ELR (cell line): ENCODE measurements at places on chromosomes 12 and 14.
A peak's percentile ranks its signal among the peaks of the same experiment; 100 is the strongest.

DNA sequence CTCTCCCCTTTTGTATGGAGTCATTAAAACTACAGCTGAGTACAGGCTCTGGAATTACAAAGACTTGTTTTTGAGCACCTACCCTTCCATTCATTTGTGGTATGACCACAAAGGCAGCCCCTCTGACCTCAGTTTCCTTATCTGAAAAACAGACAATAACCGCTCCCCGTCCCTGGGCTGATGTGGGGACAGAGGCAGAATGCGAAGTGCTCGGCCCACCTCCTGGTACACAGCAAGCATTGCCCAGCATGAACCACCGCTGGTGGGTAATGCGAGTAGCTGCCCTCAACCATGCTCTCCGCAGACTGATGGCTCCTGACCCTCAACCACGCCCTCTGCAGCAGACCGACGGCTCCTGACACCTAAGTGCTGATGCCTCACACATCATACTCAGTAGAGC, 22.4 kb downstream of the P2RX2 start:
- DNase-seq = no peak

DNA sequence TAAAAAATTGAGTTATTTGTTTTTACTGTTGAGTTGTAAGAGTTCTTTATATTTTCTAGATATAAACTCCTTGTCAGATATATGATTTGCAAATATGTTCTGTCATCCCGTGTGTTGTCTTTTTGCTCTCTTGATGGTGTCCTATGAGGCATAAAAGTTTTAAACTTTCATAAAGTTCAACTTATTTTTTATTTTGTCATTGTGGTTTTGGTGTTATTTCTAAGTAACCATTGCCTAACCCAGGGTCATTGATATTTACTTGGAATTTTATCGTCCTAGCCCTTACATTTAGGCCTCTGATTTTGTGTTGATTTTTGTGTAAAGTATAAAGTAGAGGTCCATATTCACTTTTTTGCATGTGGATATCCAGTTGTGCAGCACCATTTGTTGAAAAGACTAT, 63.1 kb downstream of the SRGAP1 start:
- no peak for DNase-seq

DNA sequence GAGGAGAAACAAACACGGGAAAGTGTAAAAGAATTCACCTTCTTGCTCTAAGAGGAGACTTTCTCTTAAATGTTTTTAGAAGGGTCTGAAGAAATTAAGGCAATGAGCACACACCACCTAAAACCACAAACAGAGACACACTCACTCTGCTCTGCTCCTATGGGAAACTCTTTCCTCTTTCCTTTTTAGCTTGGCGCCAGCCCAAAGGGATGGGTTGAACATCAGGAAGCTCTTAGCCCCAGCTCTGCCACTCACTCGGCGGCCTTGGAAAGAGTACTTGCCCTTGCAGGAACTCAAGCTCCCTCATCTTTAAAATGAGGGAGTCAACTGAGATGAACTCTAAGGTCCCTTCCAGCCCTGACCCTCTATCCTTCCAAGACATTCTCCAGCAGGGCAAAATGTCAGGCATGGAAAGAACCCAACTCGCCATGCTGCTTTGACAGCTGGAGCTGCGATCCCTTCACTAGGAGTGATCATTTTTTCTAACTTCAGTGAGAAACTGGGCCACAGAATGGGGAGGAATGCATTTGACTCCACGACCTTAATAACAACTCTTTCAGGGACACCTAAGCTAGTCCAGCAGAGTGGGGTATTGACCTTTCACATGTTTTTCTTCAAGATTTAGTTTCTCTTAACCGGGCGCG, 980 bp upstream of the RNASE8 start:
- peak; percentile 23 for DNase-seq

GRCh38 chr14:23076785-23077408, 18.0 kb downstream of the ACIN1 start:
- peak; percentile 67 for DNase-seq

- DNase-seq = peak; percentile 73
These were observed 179.4 kb downstream of the PHLDA1 start for GRCh38 chr12:75852143-75852542.

GRCh38 chr12:91695964-91696363, 449.7 kb downstream of the BTG1 start:
- DNase-seq = no peak

- peak; percentile 22 for DNase-seq
These were observed 645 bp upstream of the KLHDC1 start for GRCh38 chr14:49692193-49692757.

- no peak for DNase-seq
These were observed 3.6 kb downstream of the CMKLR1 start for GRCh38 chr12:108335349-108336119.

GRCh38 chr14:23562822-23563472, 4.6 kb downstream of the AP1G2 start:
- peak; percentile 55 for DNase-seq

GRCh38 chr12:54991161-54991990, 6.8 kb upstream of the TESPA1 start:
- DNase-seq = no peak

GRCh38 chr12:77003914-77004313, 61.5 kb downstream of the E2F7 start:
- DNase-seq = no peak

GRCh38 chr12:5710260-5710878, 234.7 kb downstream of the ANO2 start:
- no peak for DNase-seq

DNA sequence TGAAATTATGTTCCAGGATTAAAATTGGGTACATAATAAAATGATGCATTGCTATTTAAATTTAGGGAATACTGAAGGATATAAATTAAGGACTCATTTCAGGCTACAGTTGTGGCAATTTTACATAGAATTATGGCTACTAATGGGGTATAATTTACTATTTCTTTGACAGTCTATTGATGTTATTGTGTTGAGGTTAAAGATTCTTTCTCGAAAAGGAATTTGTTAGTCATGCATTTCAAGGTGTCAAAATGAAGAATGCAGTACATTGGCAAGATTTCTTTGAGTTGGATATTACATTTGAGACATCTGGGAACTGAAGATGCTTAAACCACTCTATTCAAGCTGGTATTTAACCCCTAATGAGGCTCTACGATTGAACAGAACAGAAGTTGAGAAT, 28.3 kb downstream of the SLC5A8 start:
- DNase-seq = no peak

GRCh38 chr12:122275459-122275858, 9.2 kb upstream of the VPS33A start:
- no peak for DNase-seq

DNA sequence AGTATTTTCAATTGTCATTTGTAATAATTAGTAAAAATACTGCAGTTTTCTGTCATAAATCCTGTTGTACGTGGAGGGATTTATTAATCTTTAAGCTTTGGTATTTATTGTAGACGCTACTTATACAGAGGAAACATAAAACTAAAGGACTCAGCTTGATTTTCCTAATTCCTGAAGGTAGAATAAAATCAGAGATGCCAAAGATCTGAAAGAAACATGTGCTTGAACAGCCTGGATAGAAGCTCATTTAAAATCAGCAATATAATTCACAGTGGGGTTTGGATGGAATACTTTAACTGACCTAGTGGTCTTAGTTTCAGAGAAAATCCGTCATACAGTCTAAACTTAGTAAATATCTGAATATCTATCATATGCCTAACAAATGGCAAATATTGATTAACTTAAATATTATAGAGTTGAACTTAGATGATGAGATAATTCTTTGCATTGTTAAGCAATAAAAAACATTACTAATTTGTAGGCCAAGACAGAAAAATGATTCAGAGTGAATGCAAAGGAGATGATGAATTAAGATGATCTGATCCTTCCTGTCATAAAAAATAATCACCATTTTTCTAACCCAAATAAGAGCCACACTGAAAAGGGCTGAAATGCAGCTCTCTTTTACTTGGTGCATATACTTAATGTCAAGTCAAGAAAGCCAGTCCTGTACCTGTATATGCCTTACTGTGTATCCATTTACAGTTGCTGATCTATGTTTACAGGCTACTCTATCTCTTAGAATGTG, 397.1 kb upstream of the DCN start:
- DNase-seq = no peak

DNA sequence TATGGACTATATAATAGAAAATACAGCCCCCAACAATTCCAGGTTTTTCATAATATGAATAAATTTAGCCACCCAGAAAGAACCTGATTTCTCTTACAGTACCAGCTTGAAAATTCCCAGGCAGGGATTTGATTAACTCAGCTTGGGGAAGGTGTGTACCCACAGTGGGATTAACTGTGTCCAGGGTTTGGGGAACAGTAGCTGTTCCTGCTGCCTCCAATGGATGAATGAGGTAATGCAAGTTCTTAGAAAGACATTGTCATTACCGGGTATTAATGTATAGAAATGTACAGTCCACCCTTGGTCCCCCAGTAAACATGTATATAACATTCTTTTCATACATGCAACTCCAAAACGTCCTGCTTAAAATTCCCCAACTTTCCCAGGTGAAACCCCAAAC, 115.6 kb downstream of the LRIG3 start:
- DNase-seq = peak; percentile 37

- DNase-seq = no peak
These were observed 392.2 kb downstream of the SEC23A start for GRCh38 chr14:38710881-38711280.

DNA sequence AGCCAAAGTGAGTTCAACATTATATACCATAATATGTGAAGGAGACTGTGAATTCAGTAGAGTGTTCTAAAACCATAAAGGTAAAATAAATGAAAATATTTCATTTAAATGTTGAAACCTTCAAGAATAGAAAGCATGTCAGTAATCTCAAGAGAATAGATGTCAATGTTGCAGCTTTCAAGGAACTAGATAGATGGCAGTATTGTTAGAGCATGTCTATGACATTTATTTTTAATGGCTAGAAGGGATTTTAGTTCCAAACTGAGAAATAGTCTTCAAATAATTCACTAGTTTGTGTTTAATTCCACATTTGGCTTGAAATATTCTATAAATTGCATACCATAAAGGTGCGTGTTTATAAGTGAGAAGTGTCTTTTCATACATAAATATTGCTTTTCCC, 326.5 kb downstream of the FLRT2 start:
- DNase-seq = no peak

- DNase-seq = no peak
These were observed 138.5 kb upstream of the SRRM4 start for GRCh38 chr12:118842866-118843265.

GRCh38 chr14:32542507-32542906, 213.4 kb downstream of the AKAP6 start:
- DNase-seq = no peak

DNA sequence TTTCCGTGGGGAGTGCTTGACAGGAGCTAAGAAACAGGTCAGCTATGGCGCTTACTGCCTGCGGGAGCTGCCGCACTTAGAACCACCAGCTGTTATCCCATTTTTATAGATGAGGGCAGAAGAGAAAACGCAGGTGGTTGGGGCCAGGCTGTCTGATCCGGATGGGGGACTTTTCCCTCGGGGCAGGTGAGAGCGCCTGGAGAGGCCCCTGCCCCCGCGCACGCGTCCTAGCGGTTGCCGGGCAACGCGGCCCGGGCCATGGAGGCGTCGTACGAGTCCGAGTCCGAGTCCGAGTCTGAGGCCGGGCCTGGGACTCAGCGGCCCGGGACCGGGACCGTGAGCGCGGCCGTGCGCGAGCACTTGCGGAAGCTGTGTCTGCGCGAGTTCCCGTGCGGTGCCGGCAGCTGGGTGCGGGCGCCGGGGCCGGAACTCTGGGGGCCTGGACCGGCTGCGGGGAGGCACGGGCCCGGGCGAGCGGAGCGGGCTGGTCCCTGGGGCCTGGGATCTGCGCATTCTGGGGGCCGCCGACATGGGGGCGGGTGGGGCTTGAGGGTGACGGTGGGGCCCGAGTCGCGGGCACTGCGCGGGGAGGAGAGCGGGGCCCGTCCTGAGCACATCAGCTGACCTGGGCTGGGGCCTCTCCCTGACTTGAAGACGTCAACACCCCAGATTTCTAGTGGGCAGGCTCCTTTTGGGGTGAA, at the start of gene LRRC43:
Gene LRRC43, plus strand, starts transcription at position 237 of the 701 bp plus-strand sequence. Its CDS starts 22 bp downstream, at position 259.
- peak; percentile 39 for DNase-seq

DNA sequence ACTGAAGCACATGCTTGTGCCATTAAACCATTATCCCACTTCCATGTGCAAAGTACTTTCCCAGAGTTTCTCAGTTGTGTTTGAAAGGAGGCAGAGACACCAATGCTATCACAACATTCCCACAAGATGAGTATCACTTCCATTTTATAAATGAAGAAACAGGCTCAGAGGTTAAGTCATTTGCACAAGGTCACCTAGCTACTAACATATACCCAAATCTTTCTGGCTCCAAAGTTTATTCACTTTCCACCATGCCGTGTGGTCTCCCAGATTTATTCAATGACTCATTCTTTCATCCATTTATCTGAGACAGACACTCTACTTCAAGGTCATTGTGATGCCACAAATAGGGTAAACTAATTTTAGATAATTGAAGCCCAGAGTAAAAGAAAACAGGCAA, 9.4 kb downstream of the ART4 start:
- peak; percentile 41 for DNase-seq
